ENCODE measurements at places on chromosomes 5 and 9.

- DNase-seq: no peak
Measured at GRCh38 chr9:34560599-34561214, 28.8 kb downstream of the CNTFR start.

DNA sequence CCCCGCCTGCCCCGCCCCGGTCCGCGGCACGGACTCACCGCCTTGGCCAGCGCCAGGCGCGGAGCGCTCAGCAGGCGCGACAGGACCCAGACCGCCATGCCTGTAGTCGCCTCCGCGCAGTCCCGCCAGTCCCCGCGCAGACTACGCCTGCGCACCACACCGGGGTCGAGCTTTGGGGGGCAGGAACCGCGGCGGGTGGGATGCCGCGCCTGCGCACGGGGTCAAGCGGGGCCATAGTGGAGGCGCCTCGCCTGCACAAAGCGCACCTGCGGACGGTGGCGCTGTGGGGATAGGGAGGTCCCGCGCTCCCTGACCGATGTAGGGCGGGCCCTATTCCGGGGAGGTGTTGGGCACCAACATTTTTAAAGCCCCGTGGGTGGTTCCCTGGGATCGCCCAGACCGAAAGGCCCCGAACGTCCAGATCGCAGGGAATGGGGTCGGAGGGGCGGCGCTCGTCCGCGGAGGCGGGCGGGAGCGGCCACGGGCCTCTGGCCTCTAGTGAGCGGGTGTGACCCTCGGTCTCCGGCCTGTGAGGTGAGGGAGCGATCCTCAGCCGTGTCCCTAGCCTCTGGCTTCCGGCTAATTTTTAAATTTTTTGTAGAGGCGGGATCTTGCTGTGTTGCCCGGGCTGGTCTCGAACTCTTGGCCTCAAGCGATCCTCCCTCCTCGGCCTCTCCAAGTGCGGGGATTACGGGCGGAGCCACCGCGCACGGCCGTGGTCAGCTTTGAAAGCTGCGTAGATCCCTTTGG lies 70.8 kb upstream of the LPCAT1 start:
- DNase-seq: peak; percentile 46

- DNase-seq: no peak
Measured at GRCh38 chr9:99235069-99235468, 13.0 kb downstream of the SEC61B start.

DNA sequence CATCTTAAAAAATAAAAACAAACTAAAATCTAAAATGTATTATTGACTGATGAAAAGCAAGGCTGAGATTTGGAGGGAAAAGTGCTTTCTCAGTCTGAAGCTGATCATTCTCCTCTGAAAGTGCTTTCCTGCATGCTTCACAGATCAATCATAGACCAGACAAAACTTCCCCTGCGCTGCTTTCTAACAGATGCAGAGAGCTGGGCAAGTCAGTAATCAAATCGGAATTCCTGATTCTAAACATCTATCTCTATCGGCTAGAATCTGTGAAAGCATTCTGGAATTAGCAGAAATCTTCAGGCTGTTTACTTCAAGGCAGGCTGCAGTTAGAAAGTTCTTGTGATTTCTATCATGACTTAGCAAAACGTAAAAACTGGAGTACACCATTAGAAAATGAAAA lies 15.6 kb upstream of the FAM81B start:
- DNase-seq: no peak

GRCh38 chr9:108655818-108656217 lies 200.0 kb downstream of the ACTL7B start:
- DNase-seq: no peak

DNA sequence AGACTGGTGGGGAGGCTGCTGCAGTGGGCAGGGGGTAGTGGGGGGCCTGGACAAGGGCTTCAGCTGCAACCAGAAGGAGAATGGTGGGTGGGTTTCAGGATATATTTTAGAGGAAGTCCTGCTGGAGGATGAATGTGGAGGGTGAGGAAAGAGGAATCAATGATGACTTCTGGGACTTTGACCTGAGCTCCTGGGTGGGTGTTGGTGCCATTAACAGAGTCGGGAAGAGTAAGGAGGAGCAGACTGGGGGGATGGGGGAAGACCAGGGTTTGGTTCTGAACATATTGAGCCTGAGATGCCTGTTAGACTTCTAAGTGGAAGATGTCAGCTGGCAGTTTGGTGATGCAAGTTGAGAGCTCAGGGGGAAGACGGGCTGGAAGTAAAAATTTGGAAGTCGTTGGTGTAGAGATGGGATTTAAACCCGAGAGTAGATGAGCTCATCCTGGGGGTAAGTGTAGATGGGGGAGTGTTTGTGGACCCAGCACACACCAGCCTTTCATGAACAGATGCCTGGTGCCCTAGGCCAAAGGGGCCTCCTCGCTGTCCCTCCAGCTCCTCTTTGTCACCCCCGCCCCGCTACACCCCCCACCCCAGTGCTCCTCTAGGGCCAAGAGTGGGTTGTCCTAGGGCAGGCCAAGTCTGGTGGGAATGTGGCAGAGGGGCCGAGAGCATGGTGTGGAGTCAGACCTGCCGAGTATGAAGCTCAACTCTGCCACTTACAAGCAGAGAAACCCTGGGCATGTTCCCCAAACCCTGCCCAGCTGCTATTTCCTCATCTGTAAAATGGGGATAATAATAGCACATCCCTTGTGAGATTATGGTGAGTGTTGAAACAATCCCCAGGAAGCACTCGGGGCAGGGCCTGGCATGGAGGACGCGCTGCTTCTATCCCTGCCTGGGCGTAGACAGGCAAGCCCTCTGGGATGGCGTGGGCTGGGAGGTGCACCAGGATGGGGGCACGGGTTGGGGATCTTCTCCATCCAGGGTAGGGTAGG lies 4.0 kb downstream of the DNM1 start:
- DNase-seq: no peak

- no peak for DNase-seq
Measured at GRCh38 chr5:123808461-123809380, 296.7 kb downstream of the CSNK1G3 start.

DNA sequence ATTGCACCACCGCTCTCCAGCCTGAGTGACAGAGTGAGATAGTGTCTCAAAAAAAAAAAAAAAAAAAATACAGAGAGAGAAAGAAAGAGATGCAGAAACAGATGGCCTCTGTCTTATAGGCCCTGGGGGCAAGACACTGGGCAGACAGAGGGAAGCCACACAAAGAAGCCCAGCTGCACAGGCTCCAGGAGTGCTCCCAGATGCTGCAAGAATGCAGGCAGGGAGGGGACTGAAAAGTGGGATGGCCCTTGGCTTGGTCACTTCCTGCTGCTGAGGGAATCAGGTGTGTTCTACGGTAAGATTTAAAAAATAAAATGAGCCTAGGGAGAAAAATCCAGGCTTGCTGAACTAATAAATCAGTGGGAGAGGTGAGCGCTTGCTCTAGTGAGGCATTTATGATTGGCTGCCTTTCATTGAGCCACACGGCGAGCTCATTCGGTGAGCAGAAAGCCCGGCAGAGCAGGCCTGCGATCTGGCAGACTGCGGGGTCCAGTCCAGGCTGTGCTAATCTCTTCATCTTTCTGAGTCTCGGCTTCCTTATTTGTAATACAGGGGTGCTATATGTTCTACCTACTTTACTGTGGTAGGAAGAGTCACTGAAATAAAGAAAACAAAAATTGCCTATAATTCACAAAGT lies 80.6 kb downstream of the RAD23B start:
- DNase-seq: no peak

Data from stimulated activated CD4-positive, alpha-beta T cell treated with anti-CD3 and anti-CD28 coated beads, TNF-alpha, amount 100 ng/mL, for 1 hour (primary cell).